ENCODE measurements at places on chromosomes 3 and 15.

DNA sequence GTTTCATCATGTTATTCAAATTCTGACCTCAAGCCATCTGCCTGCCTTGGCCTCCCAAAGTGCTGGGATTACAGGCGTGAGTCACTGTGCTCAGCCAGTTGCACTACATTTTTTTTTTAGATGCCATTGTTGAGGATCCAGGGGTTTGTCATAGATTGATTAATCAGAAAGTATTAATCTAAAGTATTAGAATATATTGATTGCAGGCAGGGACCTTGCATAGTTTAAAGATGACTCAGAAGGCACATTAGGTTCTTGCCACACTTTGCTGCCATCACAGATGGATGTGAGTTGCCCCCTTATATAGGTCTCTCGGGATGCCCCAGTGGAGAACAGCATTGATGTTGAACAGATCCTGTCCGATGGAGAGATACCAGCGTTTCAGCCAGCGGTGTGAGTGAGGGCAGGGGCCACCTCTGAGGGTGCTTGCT, 41.1 kb downstream of the IGF1R start:
- DNase-seq = peak; percentile 15

DNA sequence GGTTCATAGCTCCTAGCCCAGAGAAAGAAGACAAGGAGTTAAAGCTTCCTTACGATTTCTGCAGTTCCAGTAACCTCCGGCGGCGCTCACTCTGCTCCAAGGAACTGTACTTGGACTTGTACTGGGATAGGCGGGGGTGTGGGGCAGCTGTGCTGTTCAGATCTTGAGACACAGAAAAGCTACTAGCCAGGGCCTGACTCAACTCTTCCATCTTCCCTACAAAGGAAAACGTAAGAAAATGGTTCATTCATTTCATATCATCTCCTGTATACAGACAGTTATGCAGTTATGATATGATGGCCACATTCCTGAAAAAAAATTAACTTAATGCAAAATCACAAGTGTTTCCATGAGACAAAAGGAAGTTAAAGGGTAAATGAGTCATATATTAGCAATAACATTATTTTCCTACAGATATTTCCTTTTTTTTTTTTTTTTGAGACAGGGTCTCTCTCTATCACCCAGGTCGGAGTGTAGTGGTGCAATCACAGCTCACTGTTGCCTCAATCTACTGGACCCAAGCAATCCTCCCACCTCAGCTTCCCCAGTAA, 4.6 kb downstream of the SNUPN start:
- peak; percentile 68 for DNase-seq

DNA sequence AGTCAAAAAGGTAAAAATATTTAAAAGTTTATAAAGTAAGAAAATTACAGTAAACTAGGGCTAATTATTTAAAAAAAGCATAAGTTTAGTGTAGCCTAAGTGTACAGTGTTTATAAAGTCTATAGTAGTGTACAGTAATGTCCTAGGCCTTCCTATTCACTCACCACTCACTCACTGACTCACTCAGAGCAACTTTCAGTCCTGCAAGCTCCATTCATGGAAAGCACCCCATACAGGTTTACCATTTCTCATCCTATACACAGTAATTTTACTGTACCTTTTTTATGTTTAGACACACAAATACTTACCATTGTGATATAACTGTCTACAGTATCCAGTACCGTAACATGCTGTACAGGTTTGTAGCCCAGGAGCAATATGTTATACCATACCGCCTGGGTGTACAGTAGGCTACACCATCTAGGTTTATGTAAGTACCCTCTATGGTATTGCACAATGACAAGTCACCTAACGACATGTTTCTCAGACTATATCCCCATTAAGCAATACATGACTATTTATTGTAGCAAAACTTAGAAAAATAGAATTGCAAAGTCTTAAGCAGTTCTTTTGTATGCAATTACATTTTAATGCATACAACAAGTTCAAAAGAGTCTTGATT, 19.5 kb downstream of the AVEN start:
- DNase-seq = no peak

- DNase-seq = no peak
Observed at GRCh38 chr3:136465296-136465695, 215.2 kb downstream of the PCCB start.

GRCh38 chr15:33330931-33331330, 20.2 kb downstream of the RYR3 start:
- no peak for DNase-seq

DNA sequence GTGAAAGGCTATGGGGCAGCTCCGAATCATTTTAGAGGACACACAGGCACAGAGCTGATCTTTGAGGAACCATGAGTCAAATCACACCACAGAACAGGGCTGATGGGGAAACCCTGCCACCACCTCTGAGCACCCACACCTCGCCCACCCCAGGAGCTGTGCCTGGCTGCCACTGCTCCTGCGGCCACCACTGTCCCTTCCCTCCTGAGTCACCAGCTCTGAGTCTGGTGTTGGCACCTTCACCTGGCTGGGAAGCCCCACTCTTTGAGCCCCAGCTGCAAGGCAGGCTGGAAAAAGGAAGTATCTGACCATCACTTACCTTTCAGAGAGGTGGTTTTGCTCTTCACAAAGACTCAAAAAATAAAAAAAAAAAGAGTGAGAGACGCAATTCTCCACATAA, 63.6 kb upstream of the MEF2A start:
- DNase-seq = no peak

DNA sequence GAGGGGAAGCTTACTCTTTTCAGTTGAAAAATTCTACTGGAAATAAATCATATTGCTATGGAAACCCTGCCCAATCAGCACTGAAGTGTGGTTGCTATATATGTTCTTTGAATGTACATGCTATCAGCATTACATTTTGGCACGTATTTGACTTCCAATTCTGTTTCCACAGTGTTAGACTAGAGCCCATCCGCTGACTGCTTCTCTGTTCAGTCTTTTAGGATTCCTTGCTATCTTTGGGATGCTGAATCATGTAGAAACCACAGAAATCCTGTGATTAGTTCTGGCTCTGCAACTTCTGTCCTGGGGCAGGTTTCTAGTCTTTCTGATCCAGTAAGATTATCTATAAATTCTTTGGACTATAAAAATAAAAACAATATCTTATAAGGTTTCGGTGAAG, 128.2 kb upstream of the SLC7A14 start:
- peak; percentile 65 for DNase-seq

GRCh38 chr15:62068810-62069167, 2.0 kb downstream of the C2CD4A start:
- DNase-seq = peak; percentile 40

- no peak for DNase-seq
Observed at GRCh38 chr3:81476692-81477091, 284.8 kb downstream of the GBE1 start.

- no peak for DNase-seq
Observed at GRCh38 chr15:77874063-77874462, 203.4 kb downstream of the TBC1D2B start.

DNA sequence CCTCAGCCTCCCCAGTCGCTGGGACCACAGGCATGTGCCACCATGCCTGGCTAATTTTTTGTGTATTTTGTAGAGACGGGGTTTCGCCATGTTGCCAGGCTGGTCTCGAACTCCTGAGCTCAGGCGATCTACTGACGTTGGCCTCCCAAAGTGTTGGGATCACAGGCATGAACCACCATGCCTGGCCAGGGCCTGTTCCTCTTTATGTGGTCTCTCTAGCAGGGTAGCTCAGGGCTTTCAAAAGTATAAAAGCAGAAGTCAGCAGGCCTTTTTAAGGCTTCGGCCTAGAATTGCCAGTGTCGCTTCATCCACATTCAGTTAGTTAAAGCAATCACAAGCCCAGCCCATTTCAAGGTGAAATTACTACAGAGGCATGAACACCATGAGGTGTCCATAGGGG, 7.6 kb downstream of the VHL start:
- DNase-seq = no peak

DNA sequence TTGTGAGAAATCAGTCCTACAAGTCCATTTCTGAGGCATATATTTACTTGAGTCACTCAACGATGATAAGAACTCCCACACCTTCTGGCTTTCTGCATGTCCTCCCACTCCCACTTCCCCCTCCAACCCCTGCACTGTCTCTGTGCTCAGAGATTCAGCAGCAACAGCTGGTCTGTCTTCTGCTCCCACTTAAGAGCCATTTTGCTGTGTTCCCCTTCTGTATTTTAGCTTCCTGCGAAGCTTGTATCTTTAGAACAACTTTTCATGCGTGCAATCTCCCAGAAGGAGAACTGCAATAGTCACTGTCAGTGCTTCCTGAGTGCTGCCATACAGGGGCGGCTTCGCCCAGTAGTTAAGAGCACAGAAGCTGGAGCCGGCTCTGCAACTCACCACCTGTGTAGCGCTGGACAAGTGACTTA, 90.0 kb upstream of the SPATA12 start:
- DNase-seq = no peak

DNA sequence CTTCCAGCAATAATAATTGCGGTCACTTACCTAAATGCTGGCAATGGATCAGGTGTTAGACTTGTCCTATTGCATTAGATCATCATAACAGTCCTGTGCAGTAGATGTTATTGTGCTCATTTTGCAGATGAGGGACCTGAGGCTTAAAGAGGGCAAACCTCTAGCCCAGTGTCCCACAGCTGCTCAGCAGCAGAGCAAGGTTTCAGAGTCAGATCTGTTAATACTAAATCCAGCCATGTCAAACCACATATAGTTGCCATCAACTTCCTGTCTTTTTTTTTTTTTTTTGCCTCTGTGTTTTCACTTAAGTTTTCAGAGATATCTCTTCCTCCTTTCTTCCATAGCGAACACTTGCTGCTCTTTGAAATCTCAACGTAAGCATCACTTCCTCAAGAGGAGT, 12.1 kb downstream of the FEZF2 start:
- no peak for DNase-seq

- DNase-seq = peak; percentile 82
Observed at GRCh38 chr3:45760878-45761711, 35.2 kb downstream of the SLC6A20 start.
